ENCODE measurements at places on chromosomes 1 and 21.

GRCh38 chr1:19206947-19207346 is 3.1 kb downstream of the UBR4 start:
- DNase-seq = no peak

DNA sequence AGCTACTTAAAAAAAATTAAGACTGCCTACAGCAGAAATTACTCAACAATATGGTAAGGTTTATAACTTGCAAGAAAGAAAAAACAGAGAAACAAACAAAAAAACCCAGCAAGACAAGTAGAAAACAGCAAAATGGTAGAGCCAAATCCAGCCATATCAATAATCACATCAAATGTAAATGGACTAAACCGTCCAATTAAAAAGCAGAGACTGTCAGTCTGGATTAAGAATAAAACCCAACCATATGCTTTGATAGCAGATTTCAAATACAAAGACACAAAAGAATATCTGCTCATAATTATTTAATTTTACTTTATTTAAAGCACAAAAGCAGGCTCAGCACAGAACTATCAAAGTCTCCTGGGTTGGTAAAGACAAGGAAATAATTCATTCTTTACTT is 17.5 kb downstream of the PACC1 start:
- DNase-seq = no peak

DNA sequence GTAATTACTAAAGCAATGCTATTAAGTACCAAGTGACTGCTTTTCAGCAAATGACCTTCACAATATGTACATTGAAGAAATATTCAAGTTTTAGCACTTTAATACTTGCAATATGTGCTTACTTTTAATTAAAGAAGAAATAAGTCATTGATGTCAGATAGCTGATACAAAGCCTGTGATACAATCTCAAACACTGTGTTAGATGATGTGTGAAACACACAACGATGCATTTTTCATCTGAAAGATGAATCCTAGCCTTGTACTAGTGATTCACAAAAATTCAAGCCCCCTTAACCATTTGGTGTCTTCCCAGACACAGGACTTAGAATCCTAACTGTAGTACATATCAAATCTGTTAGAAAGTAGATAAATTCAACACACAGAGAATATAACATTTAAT is 724.1 kb upstream of the ADAMTS5 start:
- no peak for DNase-seq

- no peak for DNase-seq
Measured at GRCh38 chr1:184953600-184954219, 20.6 kb downstream of the NIBAN1 start.

DNA sequence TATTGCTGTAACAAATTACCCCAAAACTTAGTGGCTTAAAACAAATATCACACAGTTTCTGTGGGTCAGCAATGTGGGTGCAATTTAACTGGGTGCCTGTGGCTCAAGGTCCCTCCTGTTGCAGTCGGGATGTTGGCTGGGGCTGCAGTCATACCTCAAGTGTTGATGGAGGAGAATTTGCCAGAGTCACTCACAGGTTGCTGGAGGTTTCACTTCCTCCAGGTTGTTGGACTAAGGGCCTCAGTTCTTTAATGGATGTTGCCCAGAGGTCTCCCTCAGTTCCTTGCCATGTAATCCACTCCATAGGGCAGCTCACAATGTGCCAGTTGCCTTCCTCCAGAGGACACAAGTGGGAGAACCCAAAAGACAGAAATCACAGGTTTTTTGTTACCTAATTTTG is 2.5 kb upstream of the TAF13 start:
- no peak for DNase-seq
